ENCODE measurements at places on chromosomes 5 and 9.

GRCh38 chr5:157047898-157048297 is 11.0 kb downstream of the HAVCR1 start:
- DNase-seq, result no peak

GRCh38 chr5:119016125-119016774 is 27.9 kb upstream of the DTWD2 start:
- DNase-seq, result peak; percentile 59

GRCh38 chr5:109713453-109713852 is 23.7 kb downstream of the MAN2A1 start:
- no peak for DNase-seq

- DNase-seq, result no peak
Observed at GRCh38 chr5:122022966-122023365, 55.1 kb downstream of the LOX start.

DNA sequence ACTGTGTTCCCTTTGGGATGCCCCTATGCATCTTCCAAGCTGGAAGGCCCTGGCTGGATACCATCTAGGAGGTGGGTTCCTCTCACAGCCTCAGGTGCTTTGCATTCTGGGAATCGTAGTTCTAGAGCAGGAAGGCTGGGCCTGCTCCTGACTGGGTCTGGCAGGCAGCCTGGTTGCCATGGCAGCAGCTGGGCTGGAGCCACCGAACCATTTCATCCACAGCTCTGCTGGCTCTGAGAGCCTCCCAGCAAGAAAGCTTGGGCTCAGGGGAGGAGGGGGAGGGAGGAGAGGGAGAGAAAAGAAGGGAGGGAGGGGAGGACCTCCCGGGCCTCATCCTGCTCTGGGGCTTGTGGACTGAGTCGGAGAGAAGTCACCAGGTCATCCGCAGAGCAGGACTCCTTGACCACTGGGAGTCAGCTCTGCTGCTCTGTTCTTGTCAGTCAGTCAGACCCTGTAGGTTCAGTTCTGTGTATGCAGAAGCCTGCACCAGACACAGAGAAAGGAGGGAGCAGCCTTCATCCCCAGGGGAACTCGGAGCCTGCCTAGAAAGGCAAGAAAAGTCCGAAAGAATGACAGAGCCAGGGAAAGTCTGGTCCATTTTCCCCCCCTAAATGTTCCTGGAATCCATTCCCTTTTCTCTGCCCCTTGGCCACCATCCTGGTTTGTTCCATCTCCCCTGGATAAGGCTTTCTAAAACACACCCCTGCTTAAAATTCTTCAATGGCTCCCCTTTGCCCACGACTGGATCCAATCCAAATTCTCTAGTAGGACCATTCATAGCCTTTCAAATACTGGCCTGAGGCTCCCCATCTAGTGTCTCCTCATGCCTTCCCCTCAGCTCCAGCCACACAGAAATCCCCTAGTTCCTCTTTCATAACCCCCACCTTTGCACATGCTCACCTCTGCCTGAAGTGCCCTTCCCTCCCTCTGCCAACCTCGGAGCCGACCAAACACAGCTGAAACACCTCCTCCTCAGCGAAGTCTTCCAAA is 65.4 kb upstream of the ARAP3 start:
- DNase-seq, result peak; percentile 51

GRCh38 chr5:93161661-93162654 is 419.1 kb downstream of the NR2F1-AS1 start:
- DNase-seq, result no peak

- no peak for DNase-seq
Observed at GRCh38 chr9:78563269-78563668, 266.3 kb downstream of the PSAT1 start.

DNA sequence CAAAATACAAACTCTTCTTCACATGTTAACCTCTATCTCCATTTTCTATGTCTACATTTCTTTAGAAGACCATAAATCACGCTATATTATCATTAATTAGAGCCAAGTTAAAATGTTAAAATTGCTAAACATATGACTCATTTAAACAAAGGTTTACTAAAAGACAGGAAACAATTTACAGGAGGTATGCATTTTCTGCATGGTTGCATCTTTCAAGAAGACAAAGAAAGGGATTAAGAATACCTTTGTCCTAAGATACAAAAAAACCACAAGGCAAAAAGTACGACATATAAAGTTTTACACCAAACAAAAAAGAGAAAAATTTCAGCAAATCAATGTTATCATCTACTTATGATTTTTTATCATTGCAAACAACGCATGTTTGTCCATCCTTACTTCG is 324.4 kb downstream of the PDE4D start:
- DNase-seq, result no peak

GRCh38 chr9:13878241-13878711 is 435.7 kb downstream of the NFIB start:
- no peak for DNase-seq

DNA sequence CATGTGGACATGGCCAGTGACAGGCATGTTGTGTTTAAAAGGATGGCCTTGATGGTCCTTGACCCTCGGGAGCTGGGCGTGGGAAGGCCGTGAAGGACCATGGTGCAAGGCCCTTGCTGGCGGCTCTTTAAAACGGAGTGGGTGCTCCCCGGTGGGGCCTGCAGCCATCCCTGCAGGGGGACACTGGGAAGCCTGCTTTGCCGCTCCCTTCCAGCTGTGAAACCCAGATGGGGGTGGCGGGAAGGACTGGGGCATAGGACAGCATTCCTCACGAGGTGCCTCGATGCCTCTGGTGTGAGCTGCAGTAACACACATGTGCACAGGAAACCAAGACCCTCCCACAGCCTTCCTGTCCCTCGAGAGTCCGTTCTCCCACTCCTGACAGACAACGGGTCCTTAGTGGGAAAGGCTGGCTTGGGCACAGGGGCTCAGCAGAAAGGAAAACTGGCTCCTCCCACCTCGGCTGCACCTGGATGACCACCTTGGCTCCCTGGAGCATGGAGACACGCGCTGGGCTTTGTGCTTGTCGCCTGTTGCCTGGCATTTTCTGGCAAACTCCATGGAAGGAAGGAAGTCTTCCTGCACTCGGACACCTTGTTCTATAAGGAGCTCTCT is 30.3 kb upstream of the IRX4 start:
- DNase-seq, result no peak

DNA sequence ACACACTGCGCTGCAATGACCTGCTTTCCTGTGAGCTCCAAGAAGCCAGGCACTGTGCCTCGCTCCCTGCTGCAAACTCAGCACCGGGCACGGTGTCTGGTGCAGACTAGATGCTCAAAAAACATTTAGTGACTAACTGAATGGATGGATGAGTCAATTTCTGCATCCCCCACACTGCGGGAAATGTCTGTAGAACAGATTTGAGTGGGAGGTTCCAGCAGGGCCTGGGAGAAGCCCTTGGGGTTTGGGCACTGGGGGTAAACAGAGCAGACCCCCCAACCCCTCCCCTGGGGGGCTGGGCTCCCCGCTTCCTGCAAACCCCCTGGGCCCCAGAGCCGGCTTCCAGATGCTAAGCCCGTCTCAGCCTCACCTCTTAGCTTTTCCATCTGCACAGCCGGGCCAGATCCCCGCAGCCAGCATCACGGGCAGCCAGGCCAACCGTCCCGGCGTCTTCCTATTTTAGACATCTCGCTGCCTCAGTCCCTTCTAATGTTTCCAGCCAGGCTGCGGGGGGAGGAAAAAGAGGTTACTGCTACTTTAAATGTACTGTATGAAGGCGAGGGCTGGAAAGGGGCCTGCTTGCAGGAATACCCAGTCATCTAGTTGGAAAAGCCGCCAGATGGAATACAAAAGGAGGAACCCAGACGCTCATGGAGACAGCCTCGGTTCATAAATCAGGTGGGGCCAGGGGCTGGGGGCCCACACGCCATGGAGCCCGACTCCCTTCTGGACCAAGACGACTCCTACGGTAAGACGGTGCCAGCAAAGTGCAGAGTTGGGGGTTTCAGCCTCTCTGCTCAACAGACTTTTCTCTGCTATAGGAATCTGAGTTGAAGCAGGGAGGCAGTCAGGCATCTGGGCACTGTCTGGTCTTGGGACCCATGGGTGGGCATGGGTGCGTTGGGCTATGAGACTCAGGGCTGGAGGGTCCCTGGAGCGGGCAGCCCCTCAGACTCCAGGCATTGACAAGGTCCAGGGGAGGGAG is 67.1 kb upstream of the GGTA1 start:
- DNase-seq, result no peak

GRCh38 chr9:125977223-125977622 is 230.1 kb downstream of the PBX3 start:
- no peak for DNase-seq

- DNase-seq, result no peak
Observed at GRCh38 chr9:86749894-86750255, 197.4 kb downstream of the GAS1 start.

DNA sequence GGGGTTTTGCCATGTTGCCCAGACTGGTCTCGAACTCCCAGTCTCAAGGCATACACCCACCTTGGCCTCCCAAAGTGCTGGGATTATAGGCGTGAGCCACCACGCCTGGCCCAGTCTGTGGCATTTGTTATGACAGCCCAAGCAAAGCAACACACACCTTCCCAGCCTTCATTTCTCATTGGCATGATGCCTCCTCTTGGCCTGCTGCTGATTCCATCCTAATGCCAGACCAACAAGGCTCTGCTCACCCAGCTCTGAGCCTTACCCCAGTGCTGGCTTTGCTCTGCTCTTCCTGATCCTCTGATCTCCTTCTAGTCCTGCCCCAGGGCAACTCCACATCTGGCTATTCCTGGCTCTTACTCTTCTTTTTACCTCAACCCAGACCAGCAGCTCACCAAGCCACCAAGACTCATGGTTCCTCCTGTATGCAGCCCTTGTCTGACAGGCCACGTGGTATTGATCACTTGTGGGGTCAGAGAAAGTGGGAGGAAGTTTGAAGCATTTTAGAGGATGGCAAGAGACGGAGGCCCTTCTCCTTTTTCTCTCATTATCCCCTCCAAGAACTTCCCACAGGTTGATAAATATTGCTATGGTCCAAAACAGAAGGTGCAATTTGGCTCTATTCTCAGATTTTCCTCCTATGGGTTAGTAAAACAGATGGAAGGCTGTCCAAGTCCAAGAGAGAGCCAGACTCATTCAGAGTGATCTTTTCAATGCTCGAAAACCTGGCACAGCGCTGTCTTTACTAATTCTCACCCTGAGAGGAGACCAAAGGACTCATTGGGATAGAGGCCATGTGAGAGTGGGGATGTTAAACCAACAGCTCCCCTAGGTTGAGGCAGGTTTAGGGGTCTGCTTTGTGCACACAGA is 958 bp downstream of the CD180 start:
- no peak for DNase-seq

GRCh38 chr9:95457769-95458168 is 59.0 kb downstream of the PTCH1 start:
- DNase-seq, result no peak

DNA sequence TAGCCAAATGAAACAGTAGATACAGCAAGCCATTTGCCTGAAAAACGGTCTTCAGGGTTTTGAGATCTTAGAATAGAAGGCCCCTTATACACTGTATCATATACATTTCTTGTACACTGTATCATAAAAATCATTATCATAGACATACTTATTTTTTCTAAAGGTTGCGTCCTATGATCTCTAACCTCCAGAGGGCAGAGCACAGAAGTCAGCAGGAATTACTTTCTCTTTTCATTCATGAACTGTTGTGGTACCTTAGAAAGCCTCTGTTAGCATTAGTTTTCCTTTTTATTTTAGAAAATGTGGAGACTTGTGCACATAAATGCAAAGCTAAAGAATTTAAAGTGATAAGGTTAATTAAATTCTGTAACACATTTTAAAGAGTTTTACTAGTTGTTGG is 115.4 kb downstream of the OXCT1 start:
- DNase-seq, result no peak

DNA sequence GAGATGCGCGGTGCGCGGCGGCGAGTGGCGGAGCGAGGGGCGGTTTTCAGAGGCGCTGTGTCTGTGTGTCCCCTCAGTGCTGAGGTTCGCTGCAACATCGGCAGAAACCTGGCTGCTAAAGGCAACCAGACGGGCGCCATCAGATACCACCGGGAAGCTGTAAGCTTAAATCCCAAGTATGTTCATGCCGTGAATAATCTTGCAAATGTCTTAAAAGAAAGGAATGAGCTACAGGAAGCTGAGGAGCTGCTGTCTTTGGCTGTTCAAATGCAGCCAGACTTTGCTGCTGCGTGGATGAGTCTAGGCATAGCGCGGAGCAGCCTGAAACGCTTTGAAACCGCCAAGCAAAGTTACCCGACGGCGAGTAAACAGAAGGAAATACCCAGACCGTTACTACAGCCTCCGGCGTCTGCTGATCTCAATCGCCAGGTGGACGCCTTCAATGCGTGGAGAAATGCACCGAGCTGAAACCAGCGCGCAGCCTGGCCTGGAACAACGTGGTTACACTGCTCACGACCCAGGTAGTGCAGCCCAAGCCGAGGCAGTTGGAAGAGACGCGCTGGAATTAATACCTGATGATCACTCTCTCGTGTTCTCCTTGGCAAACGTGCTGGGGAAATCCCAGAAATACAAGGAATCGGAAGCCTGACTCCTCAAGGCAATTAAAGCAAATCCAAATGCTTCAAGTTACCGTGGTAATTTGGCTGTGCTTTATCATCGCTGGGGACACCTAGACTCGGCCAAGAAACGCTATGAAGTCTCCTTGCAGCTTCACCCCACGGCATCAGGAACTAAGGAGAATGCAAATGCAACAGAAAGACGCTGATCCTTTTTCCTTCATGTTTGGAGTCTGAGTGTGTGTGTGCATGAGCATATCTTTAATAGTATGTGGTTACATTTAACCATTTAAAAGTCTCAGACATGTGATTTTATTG is 15.9 kb downstream of the OR2V1 start:
- DNase-seq, result no peak

DNA sequence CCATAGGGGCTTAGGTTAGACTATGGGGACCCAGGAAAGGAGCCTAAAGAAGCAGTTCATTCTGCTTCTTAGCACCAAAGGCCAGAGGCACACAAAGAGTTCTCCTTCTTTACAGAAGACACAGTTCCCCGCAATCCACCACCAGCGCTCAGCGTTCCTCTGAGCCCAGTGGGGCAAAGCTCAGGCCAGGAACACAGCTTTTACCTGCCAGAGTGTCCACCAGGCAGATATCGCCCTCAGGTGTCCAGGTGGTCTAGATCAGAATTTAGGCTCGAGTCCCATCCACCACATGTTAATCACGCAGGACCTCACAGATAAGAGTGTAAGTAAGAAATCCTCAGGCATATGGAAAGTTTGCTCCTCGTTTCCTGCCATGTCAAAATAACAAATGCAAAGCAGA is 53.0 kb downstream of the UBE2QL1 start:
- no peak for DNase-seq

GRCh38 chr5:137442660-137443059 is 56.5 kb downstream of the SPOCK1 start:
- DNase-seq, result no peak

DNA sequence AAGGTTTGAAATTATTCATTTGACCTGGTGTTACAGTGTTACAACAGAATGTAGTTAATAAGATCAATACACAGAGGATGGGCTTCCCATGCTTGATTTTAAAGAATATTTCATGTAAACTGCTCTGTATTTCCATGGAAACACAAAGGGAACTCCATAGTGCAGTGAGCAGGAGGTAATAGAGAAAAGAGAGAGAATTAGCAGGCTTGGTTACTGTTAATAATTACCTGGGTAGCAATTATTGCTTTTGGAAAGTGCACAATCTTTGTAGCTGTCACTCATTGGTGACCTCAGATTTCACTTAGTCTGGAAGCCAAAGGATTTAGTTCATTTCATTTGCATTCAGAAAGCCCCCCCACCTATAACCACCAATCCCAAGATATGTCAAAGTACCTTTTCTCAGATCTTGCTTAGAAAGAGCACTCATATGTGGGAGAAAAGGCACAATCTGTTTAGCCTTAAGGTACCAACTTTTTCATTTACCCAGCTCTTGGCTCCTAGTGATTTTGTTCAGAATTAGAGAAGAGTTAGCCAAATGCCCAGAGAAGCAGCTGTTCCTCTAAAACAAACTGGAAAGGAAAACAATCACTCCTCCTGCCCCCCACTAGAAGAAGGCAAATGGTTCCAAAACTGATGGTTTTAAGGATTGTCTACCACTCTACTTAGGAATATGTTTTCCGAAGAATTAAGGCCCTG is 234.5 kb upstream of the SLC24A2 start:
- no peak for DNase-seq

Data from CD4-positive, alpha-beta T cell treated with Interleukin-1 beta for 1 hour (primary cell).